Stimulated activated CD8-positive, alpha-beta memory T cell treated with anti-CD3 and anti-CD28 coated beads, Interleukin-4, amount 100 ng/mL, for 4 hours (primary cell): ENCODE measurements at places on chromosomes 11 and 22.

DNA sequence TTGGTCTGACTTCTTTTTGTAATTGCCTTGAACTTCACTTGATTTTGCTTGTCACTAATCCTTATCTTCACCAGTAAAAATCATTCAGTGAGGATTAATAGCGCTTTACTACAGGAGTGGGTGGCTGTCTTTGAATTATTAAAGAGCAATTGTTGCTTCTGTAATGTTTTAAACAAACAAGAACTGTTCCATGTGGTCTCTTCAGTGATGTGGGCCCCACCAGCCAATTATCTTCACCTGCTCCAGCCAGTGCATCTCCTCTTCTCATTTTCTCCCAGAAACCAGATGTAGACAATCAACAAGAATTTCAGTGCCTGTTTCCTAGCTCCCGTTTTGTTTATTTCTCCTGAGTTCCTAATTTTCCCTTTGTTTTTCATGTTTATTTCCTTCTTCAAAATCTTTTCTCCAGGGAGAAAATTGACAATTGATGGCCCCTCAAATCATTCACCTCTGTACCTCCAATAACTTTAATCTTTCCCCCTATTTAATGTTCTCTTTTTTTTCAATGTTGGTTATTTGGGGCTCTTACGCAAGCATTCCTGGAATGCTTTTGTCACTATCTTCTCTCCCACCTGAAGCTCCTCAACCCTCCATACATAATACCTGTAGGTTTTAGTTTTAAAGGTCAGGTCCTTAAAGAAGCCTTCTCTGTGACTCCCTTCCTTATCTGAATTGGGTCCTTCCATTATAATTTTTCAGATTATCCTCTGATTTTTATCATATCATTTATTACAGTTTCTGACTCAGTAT lies 115.1 kb downstream of the ARFGAP2 start:
- no peak for DNase-seq

GRCh38 chr22:22981670-22982571 lies 88.4 kb upstream of the GNAZ start:
- no peak for DNase-seq

DNA sequence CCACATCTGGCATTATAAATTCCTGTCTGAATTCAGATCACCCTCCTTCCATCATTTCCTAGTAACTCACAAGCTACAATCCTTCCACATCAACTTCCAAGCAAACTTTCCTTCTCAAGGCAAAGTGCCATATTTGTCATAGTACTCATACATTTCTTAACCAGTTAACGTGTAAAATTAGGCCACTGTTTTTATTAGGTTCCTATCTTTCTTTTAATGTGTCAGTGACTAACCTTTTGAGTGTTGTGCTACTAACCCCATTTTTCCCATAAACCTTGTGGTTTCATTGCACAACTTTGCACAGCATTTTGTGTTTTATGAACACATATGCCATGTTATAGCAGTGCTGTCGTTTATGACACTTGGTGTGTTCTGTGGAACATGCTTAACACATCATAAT lies 90.1 kb downstream of the KIF18A start:
- no peak for DNase-seq

DNA sequence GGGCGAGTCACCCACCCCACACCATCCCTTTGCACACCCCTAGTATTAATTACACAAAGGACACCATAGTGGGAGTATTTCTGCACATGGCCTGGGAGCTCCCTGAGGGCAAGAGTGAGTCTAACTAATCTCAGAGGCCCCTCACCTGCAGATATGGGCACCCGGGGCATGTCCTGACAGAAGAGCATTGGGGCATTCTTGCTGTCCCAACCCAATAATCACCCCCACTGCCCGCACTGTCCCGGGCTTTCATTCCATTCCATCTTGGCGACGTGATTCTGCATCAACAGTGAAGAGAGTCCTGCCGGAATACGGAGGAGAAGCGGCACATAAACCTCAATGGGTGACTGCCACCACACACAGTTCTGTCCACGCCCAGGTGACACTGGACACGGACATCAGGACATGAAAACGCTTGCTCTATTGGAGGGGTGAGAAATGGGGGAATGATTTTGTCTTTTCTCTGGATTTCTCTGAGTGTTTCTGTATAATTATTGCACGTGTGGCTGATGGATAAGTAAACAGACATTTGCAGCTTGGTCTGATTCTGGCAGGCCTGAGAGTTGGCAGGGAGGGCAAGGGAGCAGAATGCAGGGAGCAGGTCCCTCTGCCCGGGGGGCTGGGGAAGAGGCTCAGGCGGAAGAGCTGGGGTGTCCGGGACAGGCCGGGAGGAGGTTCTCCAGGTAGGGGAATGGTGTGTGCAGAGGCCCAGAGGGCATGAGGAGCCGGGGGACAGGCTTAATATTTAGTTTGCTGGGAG lies 38.2 kb downstream of the SCUBE1 start:
- DNase-seq = no peak

DNA sequence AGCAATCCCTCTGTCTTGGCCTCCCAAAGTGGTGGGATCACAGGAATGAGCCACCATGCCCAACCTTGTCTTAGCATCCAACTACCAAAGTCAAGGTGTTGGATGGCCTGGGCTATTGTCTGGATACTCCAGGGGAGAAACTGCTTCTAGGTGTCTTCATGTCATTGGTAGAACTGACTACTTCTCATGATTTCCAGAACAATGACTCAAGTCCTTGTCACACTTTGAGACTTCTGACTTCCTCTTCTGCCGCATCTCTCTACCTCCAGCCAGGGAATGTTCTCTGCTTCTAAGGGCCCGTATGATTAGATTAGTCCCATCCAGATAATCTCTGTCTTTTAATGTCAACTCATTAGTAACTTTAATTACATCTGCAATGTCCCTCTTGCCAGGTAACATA lies 30.6 kb downstream of the APOL6 start:
- no peak for DNase-seq

DNA sequence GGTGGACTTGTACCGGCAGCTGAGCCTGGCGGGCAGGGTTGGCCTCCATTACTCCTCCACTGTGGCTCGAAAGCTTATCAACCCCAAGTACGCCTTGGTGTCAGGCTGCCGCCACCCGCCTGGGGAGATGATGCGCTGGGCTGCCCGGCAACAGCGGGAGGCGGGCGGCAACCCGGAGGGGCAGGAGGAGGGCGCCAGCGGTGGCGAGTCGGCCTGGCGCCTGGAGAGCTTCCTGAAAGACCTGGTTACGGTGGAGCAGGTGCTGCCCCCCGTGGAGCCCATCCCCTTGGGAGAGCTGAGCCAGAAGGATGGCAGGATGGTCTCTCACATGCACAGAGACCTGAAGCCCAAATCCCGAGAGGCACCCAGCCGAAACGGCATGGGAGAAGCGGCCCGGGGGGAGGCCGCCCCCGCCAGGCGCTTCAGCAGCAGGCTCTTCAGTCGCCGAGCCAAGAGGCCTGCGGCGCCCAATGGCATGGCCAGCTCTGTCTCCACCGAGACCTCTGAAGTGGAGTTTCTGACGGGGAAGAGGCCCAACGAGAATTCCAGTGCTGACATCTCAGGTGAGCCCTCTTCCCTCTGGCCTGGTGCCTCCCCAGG lies 26.7 kb downstream of the FAM83F start:
- no peak for DNase-seq

GRCh38 chr11:65899356-65900124 lies 648 bp downstream of the FOSL1 start:
- peak; percentile 65 for DNase-seq

GRCh38 chr11:15473954-15474837 lies 359.5 kb downstream of the INSC start:
- DNase-seq = no peak

DNA sequence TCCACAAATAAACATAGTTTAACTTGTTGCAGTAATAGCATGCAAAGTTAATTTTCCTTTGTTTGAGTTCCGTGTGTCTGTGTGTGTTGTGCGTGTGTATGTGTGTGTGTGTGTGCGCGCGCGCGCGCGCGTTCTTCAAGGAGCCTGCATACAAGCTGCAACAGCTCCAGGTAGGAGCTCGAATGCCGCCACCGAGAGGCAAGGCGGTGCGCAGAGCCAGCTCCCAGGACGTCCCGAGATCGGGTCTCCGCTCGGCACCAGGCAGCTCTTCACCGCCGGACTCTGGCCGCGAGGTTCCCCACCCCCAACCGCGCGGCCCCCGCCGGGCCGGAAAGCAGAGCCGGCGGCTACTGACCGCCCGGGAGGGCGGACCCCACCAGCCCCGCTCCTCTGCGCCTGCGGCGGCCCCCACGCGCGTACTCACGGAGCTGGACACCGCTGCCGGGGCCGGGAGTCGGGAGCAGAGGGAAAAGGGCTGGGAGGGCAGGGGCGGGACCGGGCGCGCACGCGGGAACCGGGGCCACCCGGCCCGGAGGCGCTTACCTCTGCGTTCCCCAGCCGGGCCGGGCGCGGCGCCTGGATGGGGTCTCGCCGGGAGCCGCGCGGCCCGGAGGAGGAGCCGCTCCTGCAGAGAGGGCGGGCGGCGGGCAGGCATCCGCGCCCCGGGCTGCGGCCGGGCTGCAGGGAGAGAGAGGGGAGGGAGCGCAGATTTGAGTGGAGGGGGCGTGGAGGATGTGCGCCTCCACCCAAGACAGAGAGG lies 40.4 kb upstream of the AKIP1 start:
- no peak for DNase-seq

GRCh38 chr11:20026629-20027555 lies 133.4 kb downstream of the DBX1 start:
- no peak for DNase-seq

- DNase-seq = no peak
Measured at GRCh38 chr11:5931061-5931460, 11.0 kb upstream of the OR56A3 start.

DNA sequence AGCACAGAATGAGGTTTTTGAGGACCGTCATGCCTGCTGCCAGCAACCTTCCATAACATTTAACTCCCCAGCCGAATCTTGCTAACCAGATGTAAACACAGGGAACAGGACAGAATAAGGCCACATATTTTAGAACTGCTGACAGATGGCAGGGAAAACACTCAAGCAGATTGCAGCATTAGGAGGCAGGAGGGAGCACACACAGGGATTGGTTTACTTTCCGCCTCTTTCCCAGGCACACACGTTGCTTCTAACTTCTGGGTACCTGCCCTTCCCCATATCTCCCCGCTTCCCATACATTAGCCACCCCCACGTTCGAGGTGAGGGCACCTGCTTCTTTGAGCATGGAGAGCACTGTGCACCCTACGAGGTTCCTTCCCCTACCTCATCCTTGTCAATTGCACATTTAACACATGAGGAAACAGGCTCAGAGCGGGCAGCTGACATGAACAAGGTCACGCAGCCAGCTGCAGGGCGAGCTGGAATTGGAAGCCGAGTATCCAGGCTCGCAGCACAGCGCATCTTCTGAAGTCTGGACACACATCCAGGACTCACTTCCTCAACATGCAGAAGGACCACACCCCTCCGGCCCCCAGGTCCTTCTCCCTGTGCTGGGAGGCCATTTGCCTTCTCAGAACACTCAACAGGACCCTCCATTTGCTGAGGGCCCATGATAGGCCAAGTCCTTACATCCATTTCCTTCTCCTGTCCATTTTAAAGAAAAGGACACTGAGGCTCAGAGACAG lies 18.7 kb downstream of the ASPHD2 start:
- no peak for DNase-seq

- no peak for DNase-seq
Measured at GRCh38 chr22:19990609-19991394, 25.8 kb downstream of the ARVCF start.

GRCh38 chr11:127074151-127074761 lies 73.7 kb upstream of the KIRREL3 start:
- DNase-seq = no peak

DNA sequence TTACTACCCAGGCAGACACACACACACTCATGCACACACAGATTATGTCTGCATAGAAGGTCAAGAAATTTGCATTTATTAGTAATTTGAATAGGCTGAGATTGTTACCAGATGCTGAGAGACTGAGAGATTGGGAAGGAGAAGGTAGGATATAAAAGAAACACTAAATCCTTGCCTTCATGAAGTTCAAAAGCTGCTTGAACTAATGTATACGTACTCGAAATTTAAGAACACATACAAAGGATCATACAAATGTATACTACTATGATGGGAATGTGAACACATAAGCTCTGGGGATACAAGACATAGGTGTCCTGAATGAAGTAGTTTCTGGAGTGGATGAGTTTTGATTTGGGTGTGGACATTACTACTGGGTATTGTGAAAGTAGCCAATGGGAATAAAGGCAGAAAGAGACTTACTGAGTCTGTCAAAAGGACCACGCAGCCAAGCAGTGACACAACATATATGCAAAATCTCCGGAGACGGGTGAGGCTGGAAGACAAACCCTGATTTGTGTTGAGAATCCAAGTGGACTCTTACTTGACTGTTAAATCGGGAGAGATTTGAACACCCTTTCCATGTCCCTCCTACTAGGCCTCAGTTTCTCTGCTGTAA lies 7.3 kb upstream of the PKNOX2 start:
- DNase-seq = no peak

DNA sequence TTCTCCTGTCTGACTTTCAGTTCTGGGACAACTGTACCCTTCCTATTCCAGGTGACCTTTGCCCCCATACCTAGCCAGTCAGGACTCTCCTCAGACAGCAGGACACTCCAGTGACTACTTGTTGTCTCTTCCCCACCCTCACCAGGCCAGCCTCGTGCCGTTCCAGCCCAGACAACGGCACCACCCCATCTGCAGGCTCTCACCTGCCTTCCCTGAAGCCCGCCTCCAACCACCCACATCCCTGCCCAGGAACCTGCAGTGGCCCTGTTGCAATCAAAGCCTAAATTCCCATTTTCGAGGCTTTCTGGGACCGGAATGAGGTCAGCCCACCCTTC lies 3.7 kb downstream of the IL2RB start:
- no peak for DNase-seq

GRCh38 chr11:106015066-106015465 lies 7.0 kb downstream of the MSANTD4 start:
- no peak for DNase-seq

DNA sequence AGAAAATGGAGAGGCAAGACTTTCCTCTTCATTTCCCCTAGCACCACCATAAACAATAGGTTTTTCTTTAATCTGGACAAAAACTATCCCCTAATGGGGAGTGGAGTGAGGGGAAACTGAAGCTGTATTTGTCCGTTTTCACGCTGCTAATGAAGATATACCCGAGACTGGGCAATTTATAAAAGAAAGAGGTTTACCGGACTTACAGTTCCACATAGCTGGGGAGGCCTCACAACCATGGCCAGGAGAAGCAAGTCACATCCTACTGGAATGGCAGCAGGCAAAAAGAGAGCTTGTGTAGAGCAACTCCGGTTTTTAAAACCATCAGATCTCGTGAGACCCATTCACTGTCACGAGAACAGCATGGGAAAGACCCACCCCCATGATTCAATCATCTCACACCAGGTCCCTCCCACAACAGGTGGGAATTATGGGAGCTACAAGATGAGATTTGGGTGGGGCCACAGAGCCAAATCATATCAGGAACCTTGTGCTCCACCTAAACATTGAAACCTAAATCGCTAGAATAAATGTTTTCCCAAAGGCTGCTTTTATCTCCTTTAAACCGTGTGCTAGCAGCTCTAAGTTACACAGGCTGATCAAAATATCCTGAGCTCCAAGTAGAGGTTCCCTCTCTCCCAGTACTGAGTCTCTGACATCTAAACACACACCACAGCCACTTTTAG lies 4.3 kb downstream of the UBQLN3 start:
- no peak for DNase-seq
